ENCODE measurements at places on chromosomes 3 and 15.

GRCh38 chr15:36363335-36363734 is 216.1 kb upstream of the CDIN1 start:
- DNase-seq = no peak

DNA sequence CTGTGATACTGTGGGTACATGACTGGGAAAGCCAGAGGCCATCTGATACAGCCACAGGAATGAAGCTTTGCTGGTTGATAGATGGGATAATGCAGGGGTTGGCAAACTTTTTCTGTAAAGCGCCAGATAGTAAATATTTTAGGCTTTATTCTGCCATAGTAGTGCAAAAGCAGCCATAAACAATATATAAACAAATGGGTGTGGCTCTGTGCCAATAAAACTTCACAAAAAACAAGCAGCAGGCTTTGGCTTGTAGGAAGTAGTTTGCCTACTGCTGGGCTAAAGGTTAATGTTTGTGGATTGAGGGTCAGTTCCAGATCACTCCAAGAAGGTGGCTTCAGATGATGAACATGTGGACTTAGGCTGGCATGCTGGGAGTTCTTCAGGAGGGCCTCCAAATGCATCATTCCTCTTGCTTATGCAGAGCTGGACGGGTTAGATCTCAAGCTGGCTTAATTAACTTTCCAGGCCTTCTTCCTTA is 305.7 kb downstream of the RPLP1 start:
- no peak for DNase-seq

DNA sequence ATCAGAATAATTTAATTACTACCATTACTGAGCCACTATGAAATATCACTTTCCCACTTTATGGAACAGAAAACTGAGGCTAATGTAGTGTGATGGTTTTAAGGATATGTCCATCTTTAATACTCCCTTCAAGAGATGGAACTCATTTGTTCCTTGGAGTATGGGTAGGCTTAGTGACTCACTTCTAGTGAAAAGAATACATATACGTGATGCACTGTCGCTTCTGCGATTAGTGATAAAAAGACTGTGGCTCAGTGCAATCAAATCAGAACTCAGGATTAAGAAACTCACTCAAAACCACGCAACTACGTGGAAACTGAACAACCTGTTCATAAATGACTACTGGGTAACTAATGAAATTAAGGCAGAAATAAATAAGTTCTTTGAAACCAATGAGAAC is 216.6 kb downstream of the SUCLG2 start:
- DNase-seq = no peak

GRCh38 chr3:41525303-41526064 is 326.2 kb downstream of the CTNNB1 start:
- DNase-seq = no peak

- no peak for DNase-seq
Observed at GRCh38 chr3:12367346-12367745, 78.5 kb downstream of the PPARG start.

DNA sequence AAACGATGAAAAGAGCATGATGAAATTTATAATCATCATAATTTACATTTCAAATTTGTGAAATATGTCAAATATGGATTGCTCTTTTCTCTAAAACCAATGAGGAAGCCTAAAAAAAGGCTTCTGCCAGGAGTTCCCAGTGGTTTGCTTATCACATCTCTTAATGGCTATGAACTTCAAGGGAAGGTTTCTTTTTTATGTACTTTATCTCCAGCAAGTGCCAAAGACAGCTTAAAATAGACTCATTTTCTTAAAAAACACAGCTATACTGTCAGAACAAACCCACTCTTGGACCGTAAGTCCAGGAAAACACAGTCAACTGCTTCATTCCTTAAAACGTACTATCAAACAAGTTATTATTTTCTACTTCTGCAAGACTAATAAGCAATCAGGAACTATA is 80.2 kb downstream of the DLG1 start:
- no peak for DNase-seq

- no peak for DNase-seq
Observed at GRCh38 chr3:182259579-182259978, 533.7 kb upstream of the ATP11B start.

DNA sequence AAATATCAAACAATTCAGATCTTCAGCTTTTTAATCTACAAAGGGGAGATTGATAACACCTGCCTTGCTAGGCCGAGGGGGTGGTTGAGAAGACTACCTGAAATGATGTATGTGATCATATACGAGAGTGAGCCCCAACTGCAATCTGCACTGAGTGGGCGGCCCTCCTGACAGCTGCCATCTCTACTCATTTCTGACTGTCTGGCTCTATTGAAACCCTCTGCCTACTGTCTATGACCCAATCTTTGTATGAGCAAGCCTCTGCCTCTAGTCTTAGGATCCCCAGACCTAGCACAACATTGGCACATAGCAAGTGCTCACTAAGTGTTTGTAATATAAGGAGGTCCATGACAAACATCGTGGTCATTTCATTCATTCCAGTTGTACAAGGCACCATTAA is 144.4 kb upstream of the NR2F2 start:
- DNase-seq = no peak

GRCh38 chr3:124887177-124887931 is at the start of gene ITGB5:
Gene ITGB5 (minus strand): TSS chr3:124887365. CDS start chr3:124887000, 365 bp downstream.
- no peak for DNase-seq

DNA sequence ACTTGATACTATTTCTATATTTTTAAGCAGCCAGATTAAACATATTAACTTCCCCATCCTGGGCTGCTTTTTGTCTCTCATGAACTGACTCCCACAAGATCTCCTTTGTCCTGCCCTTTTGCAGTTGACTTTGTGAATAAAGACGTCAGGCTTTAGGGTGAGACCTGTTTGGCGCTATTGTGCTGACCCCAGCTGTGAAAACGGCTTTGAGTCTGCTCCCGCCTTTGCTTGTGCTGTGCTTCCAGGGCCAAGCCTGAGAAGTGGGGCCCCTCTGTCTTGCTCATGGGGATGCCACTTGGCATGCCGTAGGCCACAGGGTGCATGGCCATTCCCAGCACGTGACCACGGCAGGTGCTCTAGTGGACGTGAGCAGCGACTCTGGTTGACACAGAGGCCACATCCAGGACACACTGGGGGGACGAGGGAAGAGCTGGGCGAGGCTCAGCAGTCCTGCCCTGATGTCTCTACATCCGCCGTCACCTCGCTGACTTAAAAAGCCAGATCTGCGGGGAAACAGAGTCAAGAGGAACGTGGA is 268.9 kb upstream of the LYSMD4 start:
- DNase-seq = no peak

GRCh38 chr3:144652573-144652972 is 681.0 kb downstream of the DIPK2A start:
- DNase-seq = no peak

- DNase-seq = no peak
Observed at GRCh38 chr15:71301958-71302621, 186.8 kb downstream of the THSD4 start.

DNA sequence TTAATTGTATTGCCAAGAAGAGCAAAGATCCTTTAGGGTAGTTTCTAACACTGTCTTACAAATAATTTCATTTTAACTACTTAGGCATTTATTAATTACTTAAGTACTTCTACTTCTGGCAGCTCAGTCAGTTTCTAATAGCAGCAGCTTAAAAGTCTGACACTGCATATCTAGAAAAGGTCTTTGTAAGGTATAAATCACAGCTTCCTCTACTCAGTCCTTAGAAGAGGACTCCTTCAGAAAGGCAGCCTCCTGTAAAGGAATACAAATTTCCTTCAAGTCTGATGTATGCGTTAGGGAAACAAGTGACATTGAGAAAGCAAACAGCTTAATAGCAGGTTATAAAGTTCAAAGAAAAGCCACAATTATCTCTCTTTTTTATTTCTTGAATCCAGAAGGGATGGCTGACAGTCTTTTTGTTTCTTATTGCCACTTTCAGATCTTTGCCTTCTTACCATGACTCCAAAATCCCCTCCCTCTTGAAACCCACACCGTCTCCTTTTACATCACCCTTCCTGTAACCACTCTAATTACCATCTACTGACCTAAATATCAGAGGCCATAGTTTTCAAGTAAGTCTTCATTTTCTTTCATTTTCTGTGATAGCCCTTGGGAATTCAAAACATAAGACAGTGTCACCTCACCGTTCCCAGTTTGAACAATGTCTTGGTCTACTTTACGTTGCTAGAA is 109.5 kb downstream of the CGGBP1 start:
- DNase-seq = no peak

- DNase-seq = no peak
Observed at GRCh38 chr15:25799906-25800700, 63.0 kb downstream of the ATP10A start.

DNA sequence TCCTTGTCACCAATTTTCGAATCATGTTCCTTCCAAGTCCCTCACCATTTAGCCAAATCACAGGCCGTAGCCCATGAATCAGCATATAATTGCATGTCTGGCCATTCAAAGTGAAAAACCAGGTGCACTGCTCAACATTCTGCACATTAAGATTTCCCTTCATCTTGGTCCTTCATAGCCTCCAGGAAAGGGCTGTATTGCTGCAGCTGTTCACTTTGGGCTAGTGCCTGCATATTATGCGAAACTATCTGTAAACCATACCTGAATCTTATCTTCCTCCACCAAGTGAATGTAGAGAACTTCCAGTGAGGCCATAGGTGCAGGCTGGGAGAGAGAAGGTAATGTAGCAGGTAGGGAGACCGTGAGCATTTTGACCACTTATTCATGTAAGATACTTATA is 18.3 kb downstream of the CGGBP1 start:
- no peak for DNase-seq

DNA sequence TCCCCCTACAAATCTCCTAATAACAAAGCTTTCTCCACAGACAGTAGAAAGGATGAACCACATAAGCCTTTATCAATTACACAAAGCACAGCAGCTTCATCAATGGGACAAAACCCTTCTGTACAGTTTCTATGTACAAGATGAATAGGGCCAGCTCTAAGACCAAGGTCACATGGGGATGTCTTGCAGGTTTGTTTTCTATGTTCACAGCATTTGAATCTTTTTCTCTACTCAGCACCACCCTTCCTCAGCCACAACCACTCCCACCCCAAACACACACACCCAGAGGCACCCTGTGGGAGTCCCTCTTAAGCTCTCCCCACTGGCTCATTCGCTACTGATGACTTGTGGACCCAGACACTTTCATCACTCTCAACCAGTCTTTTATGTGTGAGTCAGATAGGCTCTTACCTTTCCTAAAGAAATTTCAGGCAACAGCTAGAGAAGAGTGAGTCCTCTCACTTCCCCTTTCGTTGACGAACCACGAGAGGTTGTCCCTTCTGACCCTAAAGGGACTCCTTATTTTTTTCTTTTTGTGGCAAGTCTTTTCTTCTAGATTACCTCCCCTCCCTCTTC is 57.9 kb downstream of the ARHGAP31 start:
- no peak for DNase-seq

- no peak for DNase-seq
Observed at GRCh38 chr3:514192-514591, 317.6 kb downstream of the CHL1 start.

DNA sequence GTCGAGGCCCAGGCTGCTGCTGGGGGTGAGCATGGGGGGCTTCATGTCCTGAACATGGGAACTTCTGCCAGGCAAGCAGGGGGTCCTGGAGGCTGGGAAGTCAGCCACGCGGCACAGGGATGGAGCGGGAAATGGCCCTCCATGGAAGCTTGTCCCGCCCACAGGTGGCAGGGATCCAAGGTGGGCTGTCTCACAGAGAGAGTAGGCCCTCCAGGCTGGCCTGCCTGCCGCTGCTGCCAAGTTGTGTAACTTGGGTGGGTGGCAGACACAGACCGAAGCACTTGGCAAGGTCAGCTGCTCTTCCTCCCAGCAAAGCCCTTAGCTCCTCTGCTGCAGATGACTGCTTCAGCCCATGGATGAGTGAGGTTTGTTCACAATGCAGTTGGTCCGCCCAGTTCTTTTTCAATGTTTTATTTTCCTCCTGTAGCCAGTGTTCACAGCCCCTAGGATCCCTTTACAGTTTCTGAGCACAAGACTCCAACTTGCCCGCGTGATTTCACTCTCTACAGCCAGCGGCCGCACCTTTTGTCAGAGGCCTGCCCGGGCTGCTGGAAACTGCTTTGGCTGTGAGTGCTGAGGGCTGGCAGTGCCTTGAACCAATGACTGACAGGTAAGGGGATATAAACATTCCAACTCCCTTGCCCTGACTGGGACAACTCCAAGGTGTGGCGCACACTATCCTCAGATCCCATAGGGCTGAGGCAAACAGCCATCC is 26.7 kb downstream of the HCN4 start:
- DNase-seq = no peak

DNA sequence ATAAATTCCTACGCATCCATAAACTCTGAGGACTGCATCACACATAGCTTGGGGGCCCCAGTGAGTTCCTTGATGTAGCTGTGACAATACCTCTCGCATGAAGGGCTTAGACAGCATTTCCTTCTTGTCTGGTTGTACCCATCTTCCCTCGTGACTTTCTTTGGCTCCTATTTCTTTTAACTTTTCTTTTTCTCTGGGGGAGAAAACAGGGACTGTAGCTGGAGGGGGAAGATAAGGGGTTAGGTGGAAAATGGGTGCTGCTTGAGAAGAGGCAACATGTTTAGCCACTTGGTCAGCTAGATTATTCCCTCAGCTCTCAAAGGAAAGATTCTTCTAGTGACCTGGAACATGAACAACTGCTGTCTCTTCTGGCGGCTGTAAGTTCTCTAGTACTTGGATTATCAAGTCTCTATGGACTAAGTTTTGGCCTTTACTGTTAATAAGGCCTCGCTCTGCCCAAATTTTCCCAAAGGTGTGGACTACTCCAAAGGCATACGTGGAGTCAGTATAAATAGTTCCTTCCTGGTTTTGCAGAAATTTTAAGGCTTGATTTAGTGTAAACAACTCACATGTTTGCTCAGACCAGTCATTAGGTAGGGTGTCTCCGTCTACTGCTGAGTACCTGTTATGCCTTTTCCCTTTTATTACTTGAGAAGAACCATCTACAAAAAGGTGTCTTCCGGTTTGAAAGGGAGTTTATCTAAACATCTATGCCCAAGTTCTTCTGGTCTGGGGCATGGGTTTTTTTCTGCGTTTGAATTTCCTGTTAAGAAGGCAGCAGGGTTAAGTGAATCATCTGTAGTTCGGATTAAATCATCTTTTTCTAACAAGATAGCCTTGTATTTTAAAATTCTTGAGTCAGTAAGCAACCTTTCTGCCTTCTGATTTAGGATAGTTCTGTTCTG is 21.0 kb upstream of the ATG7 start:
- no peak for DNase-seq
